ENCODE measurements at places on chromosomes 16 and 17.
A peak's percentile ranks its signal among the peaks of the same experiment; 100 is the strongest.

DNA sequence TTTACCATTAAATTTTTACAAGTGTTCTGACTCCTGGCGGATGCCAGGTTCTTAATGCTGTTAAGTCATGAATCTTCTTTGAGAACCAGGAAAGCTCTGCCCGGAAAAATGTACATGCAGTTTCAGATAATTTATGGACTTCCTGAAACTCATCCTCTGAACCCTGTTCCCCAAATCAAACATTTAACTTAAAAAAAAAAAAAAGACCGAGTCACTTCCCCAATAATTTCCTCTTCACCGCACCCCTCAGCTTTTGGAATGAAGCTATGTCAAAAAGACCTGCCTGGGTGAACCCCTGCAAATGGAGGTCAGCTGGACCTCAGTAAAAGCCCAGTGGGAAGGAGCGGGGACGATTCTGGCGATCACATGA is 15.0 kb downstream of the ZNF232 start:
- no peak for DNase-seq

DNA sequence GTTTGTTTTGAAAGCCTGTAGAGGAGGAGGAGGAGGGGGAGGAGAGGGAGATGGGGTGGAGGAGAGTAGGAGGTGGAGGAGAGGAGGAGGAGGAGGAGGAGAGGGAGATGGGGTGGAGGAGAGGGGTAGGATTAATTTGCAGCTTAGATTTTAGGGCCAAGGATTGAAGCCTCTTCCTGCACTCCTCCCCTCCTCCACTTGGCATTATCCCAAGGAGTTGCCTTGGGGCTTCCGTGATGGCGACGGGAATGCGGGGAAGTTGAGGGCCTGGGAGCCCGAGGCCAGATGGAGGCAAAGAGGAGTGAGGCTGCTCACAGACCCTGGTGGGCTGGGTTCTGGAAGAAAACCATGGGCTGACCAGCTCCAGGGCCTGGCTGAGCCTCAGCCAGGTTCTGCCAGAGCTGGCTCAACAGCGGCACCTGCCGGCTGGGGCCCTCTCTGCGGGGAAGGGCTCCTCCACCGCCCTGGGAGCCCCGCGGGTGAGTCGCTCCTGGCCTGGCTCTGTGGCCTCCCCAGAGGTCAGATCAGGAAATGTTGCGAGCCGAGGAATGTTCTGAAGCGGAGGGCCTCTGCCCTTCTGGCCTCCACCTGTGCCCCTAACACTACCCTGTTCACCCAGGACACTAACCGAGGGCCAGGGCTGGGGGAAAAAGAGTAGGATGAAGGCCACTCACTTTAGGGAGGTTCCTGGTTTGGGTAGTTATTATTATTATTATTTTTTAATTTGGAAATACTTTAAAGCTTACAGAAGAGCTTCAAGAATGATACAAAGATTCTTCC is 23.9 kb upstream of the FMNL1 start:
- DNase-seq, result peak; percentile 81

- no peak for DNase-seq
Observed at GRCh38 chr16:84829168-84829965, 9.6 kb downstream of the CRISPLD2 start.

GRCh38 chr17:44655983-44656710 is at the start of gene MEIOC:
TSS of gene MEIOC (plus strand) at chr17:44656468. CDS start at chr17:44656614, 146 bp downstream.
- DNase-seq, result peak; percentile 78

DNA sequence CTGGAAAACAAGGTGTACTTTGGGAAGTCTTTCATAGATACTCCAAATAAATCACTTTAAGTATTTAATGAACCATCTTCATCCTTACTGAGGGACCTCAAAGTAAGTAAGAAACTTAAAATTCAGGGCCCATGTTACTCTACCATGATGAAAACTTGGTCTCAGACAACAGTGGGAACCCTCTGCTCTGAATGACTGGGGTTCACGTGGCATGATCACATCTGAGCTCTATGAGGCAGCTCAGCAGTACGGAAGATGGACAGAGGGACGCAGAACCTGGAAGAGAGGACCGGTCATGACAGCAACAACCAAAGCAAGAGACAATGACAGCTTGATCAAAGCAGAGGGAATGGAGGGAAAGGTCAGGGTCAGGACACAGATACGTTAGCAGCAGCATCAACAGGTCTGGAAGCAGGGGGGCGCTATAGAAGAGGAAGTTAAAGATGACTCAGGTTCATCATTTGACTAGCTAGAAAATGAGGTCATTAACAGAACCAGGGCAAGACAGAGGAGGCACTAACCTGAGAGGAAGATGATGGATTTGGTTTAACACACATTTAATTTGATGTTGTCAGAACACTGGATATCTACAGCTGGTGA is 9.5 kb downstream of the XPO6 start:
- no peak for DNase-seq

DNA sequence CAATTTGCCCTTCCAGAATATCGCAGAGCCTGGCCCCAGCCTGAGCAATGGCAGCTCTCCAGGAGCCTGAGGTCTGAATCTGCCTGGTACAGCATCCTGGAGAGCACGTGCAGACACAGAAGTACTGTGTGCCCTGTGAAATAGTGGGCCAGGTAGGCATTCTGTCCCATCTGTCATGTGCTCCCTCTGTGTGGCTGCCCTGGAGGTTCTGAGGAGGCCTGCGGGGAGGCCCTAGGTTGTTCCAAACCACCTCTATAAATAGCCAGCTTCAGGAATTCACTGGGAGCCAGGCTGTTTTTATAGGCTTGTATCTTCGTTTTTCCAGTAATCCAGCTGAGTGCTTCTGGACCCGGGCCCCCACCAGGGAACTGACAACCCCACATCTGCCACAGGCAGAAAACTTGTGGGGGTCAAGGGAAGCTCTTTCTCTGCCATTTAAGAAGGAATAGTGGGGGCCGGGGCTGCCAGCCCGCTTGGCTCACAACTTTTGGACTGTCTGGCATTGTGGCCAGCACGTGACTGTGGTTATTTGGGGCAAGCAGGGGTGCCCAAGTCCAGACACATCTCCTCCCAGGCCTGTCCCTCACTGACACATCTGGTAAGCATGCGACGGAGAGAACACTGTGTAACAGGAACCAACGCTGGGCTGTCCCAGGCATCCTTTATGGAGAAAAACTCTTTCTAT is 356.3 kb upstream of the TNRC6C start:
- DNase-seq, result no peak

DNA sequence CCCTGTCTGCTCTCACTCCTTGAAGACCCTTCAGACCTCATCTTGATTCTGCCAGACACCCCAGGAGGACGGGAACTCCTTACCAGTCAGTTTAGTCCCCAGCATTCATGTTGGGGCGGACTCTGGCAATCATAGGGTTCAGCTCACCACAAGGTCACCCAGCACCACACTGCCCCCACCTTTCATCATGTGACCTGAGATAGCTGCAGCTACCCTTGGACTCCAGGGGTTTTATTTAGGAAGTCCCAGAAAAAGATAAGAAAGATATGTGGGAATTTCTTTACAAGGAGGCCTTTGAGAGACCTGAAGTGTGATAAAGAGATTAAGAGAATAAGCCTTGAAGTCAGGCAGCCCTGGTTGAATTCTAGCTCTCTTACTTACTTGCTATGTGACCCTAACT is 59.8 kb upstream of the NLK start:
- DNase-seq, result no peak

- DNase-seq, result no peak
Observed at GRCh38 chr17:11582217-11582616, 16.1 kb upstream of the DNAH9 start.

DNA sequence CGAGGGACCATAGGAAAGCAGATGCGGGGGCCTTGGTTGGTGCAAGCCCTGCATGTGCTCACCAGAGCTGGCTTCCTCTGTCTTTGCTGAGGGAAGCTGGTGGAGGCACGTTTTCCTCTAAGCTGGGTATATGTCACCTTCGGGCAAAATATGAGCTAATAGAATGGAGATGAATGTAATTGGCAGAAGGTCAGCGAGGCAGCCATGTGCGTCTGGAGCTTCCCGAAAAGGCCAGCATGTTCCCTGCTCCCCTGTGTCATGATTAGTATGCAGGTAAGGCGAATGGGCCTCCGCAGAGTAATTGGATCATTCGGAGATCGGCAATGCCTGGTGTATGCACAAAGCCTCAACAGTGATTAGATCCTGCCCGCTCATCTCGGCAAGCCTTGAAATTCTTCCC is 806.2 kb upstream of the EEF2KMT start:
- no peak for DNase-seq

GRCh38 chr17:40139566-40140058 is 725 bp upstream of the CASC3 start:
- DNase-seq, result no peak

GRCh38 chr16:79659344-79659743 is 58.8 kb upstream of the MAF start:
- no peak for DNase-seq

DNA sequence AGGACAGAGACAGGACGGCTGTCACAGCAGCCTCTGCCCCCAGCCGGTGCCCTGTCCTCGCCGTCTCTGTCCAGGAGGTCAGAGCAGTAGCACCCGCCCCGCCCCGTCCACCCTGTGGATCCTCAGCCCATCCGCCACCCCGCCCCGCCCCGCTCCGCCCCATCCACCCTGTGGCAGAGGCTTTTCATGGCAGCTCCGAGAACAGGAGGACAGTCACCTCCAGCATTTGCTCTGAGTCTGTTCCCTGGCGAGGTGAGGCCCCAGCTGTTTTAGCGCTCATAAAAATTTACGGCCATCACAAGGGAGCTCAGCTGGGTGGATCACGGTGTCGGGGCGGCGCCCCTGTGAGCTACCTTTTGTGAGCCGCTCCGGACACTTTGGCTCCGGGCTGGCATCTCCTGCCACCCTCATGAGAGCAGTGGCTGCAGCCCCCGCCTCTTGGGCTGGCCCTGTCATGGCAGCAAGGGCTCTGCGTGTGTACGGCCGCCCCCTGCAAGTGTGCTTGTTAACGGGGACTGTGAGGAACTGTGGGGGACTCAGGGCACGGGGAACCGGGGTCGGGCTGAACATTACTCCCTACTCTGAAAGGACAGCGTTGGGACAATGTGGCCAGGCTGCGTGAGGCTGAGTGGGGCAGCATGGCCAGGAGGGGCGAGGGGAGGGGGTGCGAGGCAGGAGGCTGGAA is 32.3 kb upstream of the GNG13 start:
- DNase-seq, result no peak

Measured in NCI-H2081 (cell line).